ENCODE measurements at places on chromosomes 3 and 15.

GRCh38 chr15:39052323-39052705 lies 487.7 kb upstream of the RASGRP1 start:
- DNase-seq, result no peak

- no peak for DNase-seq
Measured at GRCh38 chr3:37475435-37475834, 301.1 kb upstream of the LRRFIP2 start.

- no peak for DNase-seq
Measured at GRCh38 chr3:175267561-175267960, 408.4 kb downstream of the NAALADL2 start.

GRCh38 chr3:84905556-84905920 lies 53.3 kb upstream of the CADM2 start:
- DNase-seq, result no peak
